CD4-positive, CD25-positive, alpha-beta regulatory T cell (primary cell): ENCODE measurements at places on chromosomes 11 and 22. TPM values are rescaled to one million over a fixed set of nuclear protein-coding genes. Genes with fewer than 3 reads are reported as not detected.
A peak's percentile ranks its signal among the peaks of the same experiment; 100 is the strongest.

DNA sequence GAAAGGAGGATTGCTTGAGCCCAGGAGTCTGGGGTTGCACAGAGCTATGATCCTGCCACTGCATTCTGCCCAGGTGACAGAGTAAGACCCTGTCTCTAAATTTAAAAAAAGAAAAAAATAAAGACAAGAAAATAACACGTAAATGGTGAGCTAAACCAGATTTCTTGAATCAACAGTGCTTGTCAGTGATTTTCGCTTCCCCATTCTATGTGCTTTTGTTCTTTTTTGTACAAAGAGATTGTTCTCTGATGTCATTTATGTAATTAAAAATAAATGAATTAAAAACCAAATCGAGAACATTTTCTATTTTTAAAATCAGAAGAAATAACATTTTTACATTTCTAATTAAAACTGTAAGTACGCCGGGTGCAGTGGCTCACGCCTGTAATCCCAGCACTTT lies 19.8 kb upstream of the SLC29A2 start:
- DNase-seq: no peak

DNA sequence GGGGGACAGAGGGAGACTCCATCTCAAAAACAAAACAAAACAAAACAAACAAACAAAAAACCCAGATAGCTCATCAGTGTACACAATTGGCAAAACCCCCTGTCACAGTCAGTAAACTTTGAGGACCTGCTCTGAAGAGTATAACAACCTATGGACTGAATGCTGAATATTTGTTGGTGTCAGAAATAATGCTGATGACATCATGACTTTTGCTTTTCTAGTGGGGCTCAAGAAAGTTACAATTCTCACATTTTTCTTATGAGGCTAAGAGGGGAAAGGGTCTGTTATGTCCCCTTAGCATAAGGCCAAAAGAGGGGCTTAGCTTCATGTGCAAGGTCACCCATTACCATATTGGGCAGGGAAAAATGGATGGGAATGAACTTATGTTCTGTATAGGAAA lies 207.4 kb downstream of the NELL1 start:
- no peak for DNase-seq

- DNase-seq: no peak
Measured at GRCh38 chr11:68753300-68753699, 2.0 kb upstream of the TESMIN start.

Gene IL17REL
- total RNA-seq: 0.57 TPM

Gene SPATA19
- total RNA-seq: not detected

- no peak for DNase-seq
Measured at GRCh38 chr11:9008661-9009060, 4.9 kb upstream of the NRIP3 start.

GRCh38 chr11:48124880-48125279 lies 91.7 kb upstream of the OR4B1 start:
- DNase-seq: no peak

GRCh38 chr11:118240999-118241763 lies 11.0 kb downstream of the MPZL3 start:
- DNase-seq: peak; percentile 35

GRCh38 chr11:63445720-63446119 lies 45.2 kb downstream of the PLAAT5 start:
- no peak for DNase-seq

DNA sequence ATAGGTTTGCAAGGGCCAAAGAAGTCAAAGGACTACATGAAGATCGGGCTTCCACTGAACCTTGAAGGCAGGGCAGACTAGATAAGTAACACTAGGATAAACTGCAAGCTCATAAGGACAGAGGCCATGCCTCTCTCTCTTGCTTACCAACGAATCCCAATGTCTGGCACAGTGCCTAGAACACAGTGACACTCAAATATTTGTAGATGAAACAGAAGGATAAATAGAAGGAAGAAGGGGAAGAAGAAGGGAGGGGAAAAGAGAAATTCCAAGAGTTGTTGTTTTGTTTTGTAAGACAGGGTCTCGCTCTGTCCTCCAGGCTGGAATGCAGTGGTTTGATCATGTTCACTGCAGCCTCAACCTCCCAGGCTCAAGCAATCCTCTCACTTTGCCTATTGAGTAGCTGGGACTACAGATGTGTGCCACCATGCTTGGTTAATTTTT lies 26.9 kb downstream of the SIK3 start:
- no peak for DNase-seq

DNA sequence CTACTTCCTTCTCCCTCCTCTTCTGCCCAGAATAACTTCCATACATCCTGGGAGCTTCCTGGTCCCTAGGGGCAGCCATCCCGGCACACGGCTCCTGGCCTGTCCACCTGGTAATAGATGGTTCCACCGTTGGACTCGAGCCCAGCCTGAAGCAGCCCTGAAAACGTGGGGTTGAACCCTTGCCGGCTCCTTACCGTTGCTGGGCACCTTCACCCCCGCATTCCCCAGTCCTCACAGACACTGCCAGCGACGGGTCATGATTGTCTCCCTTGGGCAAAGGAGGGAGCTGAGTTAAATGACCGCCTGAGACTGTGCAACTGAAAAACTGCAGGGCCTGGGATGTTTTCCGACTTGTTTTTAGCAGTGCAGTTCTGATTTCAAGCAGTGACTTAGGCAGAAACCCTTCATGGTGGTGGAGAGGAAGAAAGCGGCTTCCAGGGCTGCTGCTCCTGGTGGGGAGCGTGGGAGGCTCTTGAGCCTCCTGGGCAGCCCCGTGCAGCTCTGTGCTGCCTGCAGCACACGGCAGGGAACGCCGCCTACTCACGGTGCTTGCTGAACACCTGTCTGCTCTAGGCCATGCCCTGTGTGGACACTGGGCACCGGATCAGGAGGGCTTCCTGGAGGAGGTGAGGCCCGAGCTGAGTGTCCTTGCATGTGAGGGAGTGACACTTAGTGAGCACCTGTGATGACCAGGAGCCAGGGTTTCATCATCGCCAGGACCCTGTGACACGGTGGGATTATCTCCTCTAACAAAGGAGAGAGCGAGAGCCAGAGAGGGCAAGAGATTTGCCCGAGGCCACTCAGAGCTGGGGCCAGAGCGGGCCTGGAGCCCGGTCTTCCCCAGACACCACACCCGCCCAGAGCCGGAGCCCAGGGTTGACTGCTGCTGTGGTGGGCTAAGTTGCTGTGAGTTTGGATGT lies 77.4 kb downstream of the FBLN1 start:
- no peak for DNase-seq

DNA sequence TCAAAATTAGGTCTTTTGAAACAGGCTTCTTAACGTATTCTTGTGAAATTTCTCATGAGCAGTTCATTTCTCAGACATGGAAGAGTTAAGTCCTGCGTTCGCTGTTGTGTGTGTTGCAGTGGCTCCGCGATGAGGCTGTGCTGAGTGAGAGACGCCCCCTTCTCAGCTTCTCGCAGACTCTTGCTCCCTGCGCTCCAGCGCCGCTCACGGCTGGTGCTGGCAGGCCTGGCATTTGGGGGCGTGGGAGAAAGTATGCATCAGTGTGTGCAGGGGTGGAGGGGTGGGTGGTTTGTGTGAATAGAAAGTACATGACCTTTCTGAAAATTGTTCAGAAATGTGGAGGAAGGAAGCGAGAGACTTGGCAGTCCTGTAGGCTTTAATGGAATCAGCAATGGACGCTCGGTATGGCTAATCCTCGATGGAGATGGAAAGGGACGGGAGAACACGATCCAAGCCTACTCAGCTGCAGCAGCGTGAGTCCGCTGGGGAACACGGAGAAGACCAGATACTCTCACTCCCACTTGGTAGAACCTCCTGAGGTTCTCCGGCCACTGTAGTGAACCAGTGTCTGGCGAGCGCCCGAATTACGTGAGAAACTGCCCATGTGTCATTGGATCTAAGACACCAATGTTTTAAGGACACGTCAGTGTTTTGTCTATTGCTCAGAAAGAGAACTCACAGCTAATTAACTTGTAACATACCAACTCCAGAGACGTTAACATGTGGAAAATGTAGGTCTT lies 5.9 kb downstream of the TAB1 start:
- DNase-seq: no peak

- no peak for DNase-seq
Measured at GRCh38 chr22:35761037-35761436, 43.4 kb downstream of the APOL5 start.

- DNase-seq: no peak
Measured at GRCh38 chr11:129951201-129951865, 51.3 kb downstream of the PRDM10 start.

GRCh38 chr22:32850591-32851517 lies 49.3 kb downstream of the TIMP3 start:
- no peak for DNase-seq

- no peak for DNase-seq
Measured at GRCh38 chr11:19832086-19832750, 119.6 kb downstream of the NAV2 start.

DNA sequence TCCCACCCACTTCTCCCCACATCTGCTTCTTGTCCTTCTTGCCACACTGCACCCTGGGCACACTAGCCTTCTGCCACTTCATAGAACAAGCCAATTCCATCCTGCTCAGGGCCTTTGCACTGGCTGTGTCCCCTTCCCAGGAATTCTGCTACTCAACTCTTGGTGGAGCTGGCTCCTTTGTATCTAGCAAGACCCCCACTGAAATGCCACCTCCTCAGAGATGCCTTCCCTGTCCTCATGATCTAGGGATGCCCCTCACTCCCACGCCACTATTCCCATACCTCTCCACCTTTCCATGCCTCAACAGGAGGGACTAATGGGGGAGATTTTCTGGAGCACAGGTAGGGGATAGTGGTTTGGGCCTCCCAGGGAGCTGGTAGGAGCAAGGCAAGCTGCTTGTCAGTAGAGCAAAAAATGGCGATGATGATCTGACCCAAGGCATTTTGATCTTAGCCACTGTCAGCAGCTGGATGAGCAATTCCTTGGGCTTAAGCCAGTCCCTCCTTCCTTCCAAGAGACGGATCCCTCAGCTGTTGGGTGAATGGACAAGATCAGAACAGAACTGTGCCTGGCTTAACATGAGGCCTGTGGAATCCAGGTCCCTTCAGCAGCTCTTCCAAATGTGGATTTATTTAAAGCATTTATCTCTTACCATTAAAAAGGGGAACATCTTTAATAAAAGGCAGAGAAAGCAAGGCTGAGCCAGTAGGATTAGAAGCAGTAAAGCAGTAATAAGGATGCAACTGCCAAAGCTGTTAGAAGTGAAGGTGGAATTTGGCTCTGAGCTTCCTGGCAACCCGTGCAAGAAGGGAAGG lies 4.0 kb upstream of the PRDM11 start:
- DNase-seq: no peak

GRCh38 chr11:132718711-132719671 lies 813.3 kb downstream of the OPCML start:
- DNase-seq: peak; percentile 3

Gene SDHD
- 37.0 TPM for total RNA-seq

DNA sequence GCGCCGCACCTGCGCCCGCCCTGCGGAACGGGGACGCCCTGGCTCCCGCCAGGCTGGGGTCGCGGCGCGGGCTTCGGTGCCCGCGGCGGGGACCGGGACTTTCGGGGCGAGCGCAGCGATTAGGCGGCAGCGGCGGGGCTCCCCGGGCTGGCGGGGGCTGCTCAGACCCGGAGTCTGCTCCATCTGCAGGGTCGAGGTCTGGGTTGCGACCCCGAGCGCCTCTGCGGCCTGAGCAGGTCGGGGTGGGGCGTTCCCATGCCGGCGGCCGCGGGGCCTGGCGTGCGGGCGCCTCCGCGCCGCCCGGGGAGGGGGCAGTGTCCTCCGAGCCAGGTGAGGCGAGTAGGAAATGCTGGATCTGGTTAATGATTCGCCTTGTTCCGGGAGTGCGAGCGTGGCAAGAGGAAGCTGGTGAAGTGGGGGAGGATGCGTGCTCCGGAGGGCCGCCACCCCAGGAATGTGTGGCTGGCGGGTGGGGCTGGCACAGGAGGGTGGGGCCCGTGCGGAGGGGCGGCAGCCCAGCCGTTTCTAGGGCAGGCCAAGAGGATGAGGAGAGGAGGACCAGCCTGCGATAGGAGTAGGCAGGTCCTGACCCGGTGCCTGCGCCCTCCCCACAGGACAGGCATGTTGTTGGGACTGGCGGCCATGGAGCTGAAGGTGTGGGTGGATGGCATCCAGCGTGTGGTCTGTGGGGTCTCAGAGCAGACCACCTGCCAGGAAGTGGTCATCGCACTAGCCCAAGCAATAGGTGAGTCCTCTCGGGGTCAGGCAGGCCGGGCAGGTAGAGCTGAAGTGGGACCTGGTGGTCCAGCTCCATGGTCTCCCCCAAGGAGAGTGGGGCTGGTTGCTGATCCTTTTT lies 606 bp downstream of the RASSF7 start:
- peak; percentile 33 for DNase-seq

- no peak for DNase-seq
Measured at GRCh38 chr11:22795914-22796313, 33.7 kb downstream of the SVIP start.

GRCh38 chr11:11843211-11843621 lies 1.4 kb downstream of the USP47 start:
- DNase-seq: no peak

- DNase-seq: no peak
Measured at GRCh38 chr11:79167510-79168188, 273.2 kb downstream of the TENM4 start.

DNA sequence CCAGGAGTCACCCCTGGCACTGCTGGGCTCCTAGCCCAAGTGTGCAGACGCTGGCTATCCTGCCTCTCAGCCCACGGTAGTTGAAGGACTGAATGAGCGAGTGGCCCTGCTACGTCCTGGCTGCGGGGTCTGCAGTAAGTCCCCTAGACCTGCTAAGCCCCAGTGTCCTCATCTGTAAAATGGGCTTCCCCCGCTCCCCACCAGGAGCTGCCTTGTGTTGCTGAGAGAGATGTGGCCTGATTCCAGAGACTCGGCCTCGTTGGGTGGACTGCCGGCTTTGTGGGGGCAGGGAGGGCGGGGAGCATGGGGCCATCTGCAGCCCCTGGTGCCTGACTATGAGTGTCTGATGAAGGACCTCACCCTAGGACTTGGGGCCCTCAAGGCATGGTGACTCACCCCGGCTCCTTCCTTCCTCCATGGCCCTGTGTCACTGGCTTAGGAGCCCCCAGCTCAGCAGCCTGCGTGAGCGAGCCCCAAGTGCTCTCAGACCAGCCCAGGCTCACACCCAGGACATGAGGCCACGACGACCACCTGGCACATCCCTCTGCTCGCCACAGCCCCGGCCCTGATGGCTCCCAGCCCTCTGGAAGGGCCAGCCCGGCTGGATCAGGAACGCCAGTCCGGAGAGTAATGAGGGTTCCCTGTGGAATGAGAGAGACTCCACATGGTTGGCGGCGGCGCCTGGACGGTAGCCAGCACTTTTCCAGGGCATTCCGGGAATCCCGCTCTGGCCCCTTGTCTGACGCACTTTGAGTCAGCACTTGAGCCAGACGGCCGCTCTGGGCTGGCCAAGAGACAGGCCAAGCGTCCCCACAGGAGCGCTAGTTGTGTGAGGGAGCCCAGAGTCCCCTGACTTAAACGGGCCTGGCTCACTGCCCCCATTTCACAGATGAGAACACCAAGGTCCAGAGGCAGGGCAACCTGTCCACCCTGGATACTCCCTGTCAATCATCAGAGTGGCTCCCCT lies 50.5 kb upstream of the SHISAL1 start:
- DNase-seq: no peak

DNA sequence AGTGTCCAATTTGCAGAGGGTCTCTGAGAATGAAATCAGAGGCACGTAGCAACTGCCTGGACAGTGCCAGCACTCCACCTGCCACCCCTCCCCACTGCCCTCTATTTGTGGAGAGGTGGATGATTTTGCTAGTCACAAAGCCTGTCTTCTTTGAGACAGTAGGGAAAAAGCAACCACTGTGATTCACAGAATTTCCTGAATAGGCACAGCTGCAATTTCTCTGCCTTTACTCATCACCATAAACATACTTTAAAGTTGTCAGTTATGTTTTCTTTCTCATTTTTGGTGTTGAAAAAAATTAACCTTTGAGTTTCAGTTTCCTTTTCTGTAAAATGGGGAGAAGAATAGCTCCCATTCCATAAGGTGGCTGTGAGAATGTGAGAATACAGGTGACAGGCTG lies 134.3 kb downstream of the TEAD1 start:
- peak; percentile 7 for DNase-seq
